Dorsolateral prefrontal cortex (tissue), 122 donors: ENCODE measurements at places on chromosomes 11 and 22.

- DNase-seq: no peak
Observed at GRCh38 chr11:44608651-44608990, 43.2 kb downstream of the CD82 start.

- DNase-seq: no peak
Observed at GRCh38 chr11:64885367-64886286, 7.2 kb upstream of the EHD1 start.

DNA sequence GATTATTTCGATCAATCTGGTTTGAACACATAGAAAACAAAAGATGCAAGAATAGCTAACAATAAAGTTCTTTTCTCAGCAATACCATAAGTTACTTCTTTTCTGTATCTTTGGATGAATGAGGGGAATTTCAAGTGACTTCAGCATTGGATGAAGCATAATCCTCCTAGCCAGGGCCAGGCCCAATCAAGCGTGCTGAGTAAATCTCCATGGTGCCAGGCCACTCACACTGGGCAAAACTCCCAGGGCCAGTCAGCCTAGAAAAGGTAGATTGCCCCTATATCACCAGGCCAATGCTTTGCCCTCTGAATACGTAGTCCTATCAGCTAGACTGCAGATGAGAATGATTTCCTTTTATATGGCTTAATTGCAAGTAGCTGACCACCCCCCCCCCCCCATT lies 6.0 kb downstream of the CNTF start:
- DNase-seq: no peak

- no peak for DNase-seq
Observed at GRCh38 chr11:17552041-17552355, 4.9 kb downstream of the OTOG start.

GRCh38 chr22:20618488-20618887 lies 111.1 kb downstream of the MED15 start:
- DNase-seq: no peak

DNA sequence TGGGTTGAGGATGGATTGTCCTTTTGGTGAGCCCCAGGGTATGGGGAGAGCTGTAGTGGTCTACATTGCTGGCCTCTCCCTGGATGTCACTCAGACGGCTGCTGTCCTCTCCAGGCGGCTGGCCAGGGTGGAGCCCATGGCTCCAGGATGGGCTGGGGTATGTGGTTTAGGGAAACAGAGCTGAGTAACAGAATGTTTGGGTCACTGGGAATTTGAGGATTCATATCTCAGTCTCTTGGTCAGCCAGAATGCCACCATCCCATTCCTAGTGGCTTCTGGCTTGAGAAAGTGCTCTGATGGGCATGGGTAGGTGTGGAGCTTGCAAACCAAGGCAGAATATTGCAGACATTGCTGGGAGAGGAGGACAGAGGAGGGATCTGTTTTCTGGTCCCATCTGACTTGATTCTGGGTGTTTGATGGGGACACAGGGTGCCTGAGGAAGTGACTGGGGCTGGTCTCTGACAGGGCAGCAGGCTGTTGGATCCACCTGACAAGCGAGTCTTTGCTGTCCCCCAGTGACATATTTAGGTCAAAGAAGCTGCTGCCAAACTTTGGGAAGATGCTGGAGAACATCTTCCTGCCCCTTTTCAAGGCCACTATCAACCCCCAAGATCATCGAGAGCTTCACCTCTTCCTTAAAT lies 41.4 kb downstream of the AMPD3 start:
- DNase-seq: no peak

GRCh38 chr11:126512741-126513715 lies 157.5 kb downstream of the ST3GAL4 start:
- no peak for DNase-seq

DNA sequence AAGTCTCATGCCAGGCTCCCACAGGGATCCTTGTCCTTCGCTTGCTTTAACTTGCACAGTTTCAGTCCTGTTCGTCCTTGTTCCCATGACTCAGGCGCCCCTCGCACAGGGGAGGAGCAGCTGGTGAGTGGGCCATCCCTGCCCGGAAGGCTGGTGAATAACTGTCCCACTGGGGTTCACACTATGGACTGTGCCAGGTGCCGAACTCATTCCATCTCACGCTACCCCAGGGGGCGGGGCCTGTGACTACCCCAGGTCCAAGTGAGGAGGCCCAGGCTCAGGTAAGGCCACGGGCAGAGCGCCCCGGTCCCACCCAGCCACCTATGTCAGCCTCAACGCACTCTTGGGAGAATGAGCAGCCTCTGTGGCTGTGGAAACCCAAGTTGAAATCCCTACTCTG lies 7.2 kb upstream of the CARD10 start:
- no peak for DNase-seq

- no peak for DNase-seq
Observed at GRCh38 chr11:126628450-126628789, 272.9 kb downstream of the ST3GAL4 start.

DNA sequence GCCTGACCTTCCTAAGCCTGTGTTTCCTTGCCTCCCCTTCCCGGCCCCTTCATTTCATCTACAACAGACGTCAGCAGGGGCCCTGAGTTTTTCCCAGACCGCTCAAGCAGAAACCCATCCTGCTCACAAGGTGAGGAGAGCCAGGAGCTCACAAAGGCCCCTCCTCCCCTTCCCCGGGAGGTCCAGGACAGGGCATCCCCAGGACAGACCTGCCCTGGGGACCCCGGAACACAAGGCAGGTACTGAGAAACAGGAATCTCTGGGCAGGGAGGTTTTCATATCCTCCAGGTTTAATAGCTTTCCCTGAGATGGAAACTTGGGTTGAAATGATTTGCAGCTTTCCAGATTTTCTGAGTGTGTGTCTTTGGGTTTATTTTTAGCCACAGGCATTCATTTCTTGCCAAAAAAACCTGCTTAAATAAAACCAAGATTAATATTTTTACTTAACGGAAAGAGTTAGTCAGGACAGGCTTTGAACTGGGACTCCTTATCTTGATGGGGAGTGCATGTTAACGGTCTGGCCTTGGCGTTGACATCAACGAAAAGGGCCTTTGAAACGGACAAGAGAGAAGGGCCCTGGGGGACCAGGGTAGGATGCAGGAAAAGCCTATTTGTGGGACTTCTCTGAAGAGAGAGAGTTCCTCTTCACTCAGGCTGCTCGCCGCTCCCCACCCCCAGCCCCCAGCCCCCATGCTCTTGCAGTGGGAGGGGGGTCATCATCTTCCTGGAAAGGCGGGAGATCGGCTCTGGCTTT lies 38.5 kb downstream of the TIMP3 start:
- DNase-seq: no peak

GRCh38 chr22:29208502-29208862 lies 2.8 kb downstream of the EMID1 start:
- DNase-seq: no peak

GRCh38 chr11:61129639-61130523 lies 27.6 kb downstream of the CD5 start:
- peak; percentile 90 for DNase-seq

GRCh38 chr11:5596607-5597201 lies at the start of gene TRIM6:
Gene TRIM6 (plus strand): TSS chr11:5596637. CDS start chr11:5596898, 261 bp downstream.
- DNase-seq: no peak

DNA sequence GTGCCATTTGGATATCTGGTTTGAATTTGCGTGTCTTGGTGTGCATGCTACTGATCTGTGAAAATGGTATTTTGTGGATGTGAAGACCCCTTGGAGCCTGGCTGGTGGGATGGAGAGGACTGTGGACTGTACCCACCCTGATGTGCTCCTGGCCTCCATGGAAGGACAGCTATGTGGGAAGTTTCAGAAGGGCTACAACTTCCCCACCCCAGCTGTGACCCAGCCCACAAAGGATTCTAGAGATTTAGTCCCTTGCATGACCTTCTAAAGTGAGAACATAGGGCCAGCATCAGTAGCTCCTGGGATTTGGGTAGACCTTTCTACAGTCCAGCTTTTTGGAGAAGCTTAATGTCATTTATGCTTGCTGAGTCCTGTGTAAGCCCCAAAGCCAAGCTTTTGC lies 173.4 kb downstream of the BCR start:
- no peak for DNase-seq

- no peak for DNase-seq
Observed at GRCh38 chr11:13140028-13140870, 131.1 kb downstream of the RASSF10 start.

GRCh38 chr22:31308181-31308580 lies 15.9 kb upstream of the PIK3IP1 start:
- no peak for DNase-seq

DNA sequence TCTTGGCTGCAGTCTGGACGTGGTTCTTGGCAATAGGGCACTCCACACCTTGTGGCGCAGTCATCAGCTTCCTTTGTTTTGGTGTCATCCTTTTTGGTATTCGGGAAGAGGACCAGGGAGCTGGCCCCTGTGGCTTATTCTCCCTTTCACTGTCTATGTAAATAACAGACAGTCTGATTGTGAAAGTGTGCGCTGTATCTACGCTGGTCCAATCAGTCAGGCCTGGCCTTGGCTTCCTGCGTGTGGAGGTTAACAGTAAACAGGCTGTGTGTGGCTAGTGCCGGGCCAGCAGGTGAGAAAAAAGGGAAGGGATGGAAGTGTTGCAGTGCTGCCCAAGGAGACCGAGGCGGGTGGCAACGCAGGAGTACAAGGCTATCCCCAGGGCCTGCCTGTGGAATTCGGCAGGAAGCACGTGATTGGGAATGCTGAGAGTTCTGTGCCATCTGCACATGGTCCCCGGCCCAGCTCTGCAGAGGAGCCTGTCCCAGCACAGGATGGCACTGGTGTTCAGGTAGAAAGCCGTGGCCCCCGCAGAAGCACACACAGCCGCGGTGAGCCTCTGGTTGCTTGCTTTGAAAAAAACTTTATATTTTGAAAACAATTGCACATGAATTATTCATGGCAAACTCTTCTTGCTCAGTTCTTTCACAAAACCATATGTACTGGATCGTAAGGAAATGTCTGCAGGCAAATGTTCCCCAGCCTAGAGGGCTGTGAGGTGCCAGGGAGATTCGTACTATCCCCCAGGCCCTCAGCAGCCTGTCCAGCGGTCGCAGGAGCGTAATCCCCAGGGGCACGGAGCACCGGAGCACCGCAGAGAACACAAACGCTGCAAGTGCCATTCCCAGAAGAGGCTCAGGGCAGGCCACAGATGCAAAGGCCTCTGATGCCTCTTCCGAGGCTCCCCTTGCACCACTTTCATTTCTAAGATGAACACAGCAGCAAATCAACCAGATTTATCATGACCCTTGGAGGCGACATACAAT lies 174.5 kb downstream of the EFCAB6 start:
- no peak for DNase-seq

DNA sequence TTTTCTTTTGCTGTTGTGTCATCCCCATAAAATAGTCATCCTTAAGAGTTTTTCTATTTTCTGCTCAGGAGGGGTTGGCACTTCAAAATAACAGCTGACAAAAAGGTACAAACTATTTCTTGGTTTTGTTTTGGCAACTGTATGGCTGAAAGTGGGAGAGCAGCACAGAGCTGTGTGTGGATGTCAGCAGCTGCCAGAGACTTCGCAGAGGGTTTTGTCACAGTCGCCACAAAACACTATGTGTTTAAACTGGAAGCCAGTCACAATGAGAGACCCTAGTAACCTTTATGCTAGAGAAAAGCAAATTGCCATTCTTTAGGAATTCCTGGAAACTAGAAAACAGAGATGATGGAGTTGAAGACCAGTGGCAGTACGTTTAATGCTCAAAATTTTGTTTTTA lies 189.6 kb upstream of the CCDC90B start:
- no peak for DNase-seq

- peak; percentile 87 for DNase-seq
Observed at GRCh38 chr22:36506637-36507517, at the start of gene FOXRED2. Gene FOXRED2 (minus strand): TSS chr22:36507040. CDS start chr22:36506422, 618 bp downstream.

- DNase-seq: peak; percentile 84
Observed at GRCh38 chr11:63931876-63932275, 6.9 kb upstream of the NAA40 start.

GRCh38 chr11:106989078-106989455 lies 29.2 kb downstream of the GUCY1A2 start:
- no peak for DNase-seq
